ENCODE measurements at places on chromosomes 3 and 15.

DNA sequence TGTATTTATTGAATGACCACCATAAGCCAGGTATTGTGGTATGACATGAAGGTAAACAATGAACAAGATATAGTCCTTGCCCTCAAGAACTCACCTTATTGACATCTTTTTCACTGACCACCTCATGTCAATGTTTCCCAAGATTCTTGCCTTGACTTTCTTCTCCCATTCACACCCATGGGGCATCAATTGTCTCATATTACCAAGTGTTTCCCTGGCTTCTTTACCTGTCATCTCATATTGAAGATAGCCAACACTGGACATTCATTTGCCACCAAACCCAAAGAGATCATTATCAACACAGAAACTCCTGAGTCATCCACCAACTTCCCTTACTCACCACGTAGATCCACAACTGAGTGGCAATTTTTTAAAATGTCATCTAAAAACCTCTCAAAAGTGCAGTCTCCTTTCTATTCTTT, 2.2 kb downstream of the EFHB start:
- DNase-seq = peak; percentile 5

GRCh38 chr3:42055291-42055690, 35.9 kb upstream of the TRAK1 start:
- peak; percentile 67 for DNase-seq

DNA sequence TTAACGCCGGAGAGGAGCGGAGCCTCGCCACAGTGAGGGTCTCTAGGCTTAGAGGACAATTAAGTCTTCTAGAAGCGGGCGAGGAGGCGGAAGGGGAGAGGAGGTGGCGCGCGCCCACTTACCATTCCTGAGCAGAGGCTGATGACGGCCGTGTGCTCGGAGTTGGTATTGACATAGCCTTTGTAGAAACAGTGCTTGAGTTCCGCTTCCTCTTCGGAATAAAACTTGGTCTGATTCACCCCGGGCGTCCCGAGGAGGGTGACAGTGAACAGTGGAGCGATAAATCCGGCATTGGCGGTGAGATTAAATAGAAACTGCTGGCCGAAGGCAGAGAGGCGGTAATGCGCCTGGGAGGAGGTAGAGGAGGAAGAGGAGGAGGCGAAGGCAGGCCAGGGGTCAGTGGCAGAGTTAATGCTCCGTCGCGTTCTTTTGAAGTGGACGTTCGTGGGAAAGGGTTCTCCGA, 1.3 kb downstream of the ADAMTS9 start:
- DNase-seq = peak; percentile 64

- no peak for DNase-seq
These were observed 34.9 kb downstream of the MORF4L1 start for GRCh38 chr15:78907577-78907976.

DNA sequence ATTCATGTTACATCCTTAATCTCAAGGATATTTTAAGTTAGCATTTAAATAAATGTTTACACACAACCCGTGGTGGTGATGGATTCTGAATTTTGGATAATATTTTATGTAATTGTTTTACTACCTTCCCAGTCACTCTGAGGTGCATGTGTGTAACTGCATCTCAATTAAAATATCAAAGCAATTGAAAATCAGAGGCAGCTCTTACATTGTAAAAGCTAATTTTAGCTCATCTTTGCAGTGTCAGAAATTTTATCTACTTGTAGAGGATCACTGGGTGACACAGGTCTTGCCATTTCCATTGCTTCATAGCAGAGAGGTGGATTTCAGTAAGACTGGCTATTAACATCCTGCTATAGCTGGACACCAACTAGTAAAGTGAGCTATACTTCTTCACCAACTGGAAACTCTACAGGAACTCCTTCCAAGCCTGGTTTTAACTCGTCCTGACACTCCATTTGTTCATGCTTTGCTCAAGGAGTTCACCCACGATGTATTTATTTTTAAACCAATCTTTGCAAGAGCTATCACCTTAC, 19.6 kb upstream of the MITF start:
- DNase-seq = no peak

DNA sequence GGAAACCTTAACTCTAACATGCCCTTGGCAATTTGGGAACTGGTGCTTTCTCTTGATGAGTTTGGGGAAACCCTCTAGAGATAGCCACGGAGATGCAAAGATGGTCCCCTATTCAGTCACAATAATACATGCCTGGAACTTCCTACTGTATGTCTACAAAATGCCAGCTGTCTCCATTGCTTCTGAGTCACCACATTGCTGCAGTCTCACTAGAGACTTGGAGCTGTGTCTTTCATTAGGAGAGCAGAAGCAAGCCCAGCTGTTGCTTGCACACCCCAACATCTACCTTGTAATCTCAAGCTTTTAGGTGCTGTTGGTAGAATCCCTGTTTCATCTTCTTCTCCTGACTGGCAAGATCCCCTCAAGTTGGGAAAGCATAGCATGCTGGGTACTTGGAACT, 261.0 kb downstream of the ADAMTSL3 start:
- DNase-seq = peak; percentile 18

DNA sequence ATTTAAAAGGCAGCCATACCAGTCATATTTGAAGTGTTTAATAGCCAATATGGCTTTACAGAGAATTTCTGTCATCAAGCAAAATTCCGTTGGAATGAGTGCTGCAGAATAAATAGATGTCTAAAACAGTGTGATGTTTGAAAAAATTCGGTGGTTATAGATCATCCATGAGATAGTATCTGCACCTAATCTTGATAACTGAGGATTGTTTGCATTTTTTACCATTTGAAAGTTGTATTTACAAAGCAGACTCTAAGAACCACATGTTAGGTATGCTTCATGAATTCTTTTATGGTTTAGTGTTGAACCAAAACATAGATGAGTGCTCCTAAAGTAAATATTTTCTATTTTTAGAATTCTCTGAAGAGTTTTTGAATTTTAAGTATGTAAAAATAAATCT, 476.1 kb downstream of the NAALADL2 start:
- DNase-seq = no peak

GRCh38 chr15:77674327-77674726, 41.6 kb upstream of the LINGO1 start:
- no peak for DNase-seq

- peak; percentile 23 for DNase-seq
These were observed 423.6 kb upstream of the MDFIC2 start for GRCh38 chr3:70736009-70736408.

DNA sequence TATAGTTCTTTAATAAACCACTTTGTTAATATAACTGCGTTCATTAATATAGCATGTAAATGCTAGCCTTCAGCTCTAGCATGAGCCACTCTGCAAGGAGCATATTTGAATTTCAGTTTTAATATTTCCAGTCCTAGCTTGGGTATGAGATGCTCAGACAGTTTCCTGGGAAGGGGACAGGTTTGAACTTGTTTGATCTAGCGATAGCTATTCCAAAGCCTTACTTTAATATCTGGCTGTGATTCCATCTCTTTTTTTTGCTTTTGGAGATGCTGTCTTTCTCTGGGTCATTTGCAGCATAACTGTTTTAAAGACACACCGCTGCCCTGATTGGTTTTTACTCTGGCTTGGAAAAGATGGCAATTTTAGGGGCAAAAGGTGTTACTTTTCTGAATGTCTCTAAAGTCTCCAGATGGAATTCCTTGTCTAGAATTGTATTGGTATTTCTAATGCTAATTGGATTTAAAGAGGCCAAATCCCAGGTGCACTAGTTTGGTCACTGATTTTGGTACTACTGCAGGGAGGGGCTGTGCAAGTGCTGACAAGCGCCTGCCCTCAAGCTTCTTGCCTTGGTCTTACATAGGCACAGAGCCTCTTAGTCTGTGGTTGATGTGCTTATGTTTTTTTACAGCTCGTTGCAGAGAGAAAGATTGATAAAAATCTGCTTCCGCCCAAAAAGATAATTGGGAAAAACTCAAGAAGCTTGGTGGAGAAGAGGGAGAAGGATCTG, 2.8 kb downstream of the NISCH start:
- DNase-seq = no peak
